Fibroblast of skin of left quadriceps (primary cell): ENCODE measurements at places on chromosomes 5 and 9.

GRCh38 chr9:129712634-129713401 is 40.0 kb downstream of the PTGES start:
- peak; percentile 71 for DNase-seq

GRCh38 chr5:109652096-109652495 is 37.6 kb upstream of the MAN2A1 start:
- DNase-seq: no peak

DNA sequence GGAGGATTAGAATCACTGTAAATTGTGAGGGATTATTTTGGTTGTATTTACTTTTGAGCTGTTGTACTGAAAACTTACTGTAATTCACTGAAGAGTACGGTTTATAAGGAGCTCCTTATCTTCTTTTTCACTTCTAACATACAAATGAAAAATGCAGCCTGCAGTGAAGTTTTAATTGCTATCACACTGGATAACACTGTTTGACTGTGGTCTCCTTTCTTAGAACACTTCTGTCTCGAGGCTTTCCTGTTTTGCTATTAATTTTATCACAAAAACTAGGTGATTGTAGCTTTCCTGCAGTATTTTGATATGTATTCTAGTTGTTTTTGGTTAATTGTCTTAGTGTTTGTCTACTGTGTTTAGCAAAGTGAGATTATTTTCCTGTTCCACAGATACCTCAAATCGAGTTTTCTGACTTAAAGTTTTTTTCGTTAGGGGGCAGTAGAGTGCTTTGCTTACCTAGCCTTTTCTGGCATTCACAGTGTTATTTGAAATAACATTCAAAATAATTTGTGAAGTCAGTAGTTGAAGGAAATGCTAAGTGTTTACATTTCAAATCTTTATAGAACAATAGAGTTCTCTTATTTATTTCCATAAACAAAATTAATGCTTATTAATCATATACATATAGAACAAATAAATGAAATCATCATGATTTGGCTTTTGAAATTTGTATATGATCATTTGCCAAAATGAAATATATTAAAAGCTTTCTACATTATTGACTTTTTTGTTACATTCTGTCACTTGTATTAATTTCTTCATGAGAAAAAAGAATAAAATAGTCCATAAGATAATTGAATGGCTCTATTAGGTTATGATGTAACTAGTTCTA is 52.9 kb downstream of the COMMD10 start:
- DNase-seq: peak; percentile 26

DNA sequence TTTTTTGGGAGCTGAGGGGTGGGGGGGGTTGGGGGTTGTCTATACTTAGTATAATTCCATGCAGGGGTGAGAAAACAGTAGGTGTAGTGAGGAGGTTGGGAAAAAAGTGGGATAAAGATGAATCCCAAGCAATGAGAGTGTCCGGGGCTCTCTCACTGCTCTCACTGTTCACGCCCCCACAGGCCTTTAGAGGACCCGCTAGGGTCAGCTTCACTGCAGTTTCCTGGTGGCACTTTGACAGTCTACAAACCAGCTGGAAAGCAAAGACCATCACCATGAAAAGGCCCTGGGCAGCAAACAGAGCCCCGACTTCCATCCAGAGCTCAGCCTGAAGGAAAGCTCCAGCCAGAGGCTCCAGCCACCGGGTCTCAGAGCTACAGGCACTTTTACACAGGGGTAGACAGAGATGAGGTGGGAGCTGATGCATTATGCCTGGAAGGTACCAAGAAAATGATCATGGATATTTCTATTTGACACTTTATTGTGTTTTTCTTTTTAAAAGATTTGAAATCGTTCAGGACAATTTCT is 355.1 kb downstream of the ADAMTS6 start:
- no peak for DNase-seq

- DNase-seq: no peak
These were observed 31.5 kb downstream of the ZSWIM6 start for GRCh38 chr5:61363401-61364114.

DNA sequence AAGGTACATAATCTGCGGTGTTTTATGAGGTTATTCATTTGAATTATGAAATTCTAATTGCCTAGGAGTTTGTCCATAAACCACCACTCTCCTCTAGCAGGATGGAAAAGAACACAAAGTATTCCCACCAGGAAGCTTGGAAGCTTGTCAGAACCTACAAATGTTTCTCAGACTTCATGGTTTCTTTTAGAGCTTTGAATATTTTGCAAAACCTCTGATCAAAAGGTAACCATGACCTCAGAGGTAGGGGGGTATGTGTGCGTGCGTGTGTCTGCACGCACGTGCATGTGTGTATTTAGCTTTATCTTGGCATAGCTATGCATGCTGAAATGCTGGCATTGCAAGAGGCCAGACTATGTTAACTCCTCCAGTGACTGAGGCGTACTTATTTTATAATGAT is 847.0 kb downstream of the TLE1 start:
- DNase-seq: no peak
